Endothelial cell (in vitro differentiated cells): ENCODE measurements at places on chromosomes 5 and 9.

DNA sequence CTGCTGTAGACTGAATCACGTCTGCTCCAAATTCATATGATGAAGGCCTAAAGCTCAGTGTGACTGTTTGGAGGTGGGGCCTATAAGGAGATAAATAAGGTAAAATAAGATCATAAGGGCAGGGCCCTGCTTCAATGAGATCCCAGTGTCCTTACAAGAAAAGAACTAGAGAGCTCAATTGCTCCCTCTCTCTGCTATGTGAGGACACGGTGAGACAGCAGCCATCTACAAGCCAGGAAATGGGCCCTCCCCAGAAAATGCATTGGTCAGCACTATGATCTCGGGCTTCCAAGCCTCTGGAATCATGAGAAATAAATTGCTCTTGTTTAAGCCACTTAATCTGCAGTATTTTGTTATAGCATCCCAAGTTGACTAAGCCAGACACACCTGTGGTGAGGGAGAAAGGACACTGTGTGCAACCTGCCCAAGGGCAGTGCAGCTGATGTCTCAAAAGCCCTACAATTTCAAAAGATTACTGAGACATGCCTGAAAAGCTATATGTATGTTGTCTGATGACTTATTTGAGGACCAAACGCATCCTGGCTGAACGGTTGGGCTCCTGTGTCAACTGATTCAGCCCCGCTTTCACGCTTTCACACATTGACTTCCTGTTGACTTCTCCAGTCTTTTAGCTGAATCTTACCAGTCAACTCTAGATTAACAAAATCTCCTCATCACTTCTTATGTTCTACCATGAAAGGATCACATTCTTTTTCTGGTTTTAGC lies 13.2 kb downstream of the GZMK start:
- DNase-seq: no peak

GRCh38 chr9:18185196-18185595 lies 288.8 kb upstream of the ADAMTSL1 start:
- no peak for DNase-seq

- DNase-seq: no peak
These were observed 87.6 kb downstream of the VAV2 start for GRCh38 chr9:133904346-133905090.

DNA sequence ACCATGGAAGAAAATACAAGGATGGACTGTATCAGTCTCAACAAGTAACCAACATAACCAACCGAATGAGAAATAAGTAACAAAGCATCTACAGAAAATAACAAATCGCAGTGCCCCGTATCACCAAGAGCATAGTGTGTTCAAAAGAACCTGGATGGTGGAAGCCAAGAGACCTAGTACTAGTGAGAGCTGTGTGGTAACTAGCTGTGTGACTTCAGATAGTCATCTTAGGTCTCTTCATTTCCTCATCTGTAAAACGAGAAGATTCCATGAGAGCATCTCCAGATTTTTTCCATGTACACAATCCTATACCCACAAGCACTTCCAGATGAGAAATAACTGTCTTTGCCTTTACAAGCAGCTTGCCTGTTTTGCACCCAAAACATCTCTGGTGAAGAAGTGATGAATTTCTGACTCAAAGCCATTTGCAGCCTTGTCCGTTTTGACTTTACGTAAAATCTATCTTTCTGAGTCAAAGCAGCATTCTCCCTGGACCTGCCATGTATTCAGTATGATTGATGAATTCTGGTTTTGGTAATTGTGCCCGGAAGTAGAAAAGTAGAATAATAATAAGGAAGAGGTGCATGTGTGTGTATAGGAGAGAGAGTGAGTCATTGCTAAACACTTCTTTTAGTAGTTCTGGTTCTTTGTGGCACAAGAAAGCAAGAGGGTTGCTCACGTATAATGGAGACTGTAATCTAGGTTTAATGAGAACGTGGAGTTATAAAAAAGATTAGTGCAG lies 41.0 kb downstream of the AOPEP start:
- no peak for DNase-seq

- no peak for DNase-seq
These were observed 26.9 kb downstream of the ADAMTS2 start for GRCh38 chr5:179318221-179318955.

- no peak for DNase-seq
These were observed 17.2 kb upstream of the DIRAS2 start for GRCh38 chr9:90659650-90660364.

GRCh38 chr9:117134826-117135500 lies 279.9 kb downstream of the ASTN2 start:
- no peak for DNase-seq

DNA sequence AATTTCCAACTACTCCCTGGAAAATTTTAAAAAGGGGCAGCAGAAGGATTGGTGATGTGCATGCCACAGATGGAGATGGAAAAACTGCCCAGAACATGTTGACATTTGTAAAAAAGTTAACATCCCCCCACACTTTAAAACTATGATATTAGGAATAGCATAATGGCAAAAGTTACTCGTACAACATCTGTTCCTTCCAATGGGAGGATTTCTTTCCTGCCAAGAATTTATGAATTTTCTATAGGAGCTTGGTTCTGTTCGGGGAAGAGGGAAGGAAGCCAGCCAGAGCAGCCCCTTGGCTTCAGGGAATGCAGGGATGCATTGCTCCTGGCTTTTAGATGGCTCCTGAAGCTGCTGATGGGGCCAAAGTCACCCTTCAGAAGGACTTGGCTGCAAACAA lies 22.7 kb downstream of the KLF4 start:
- DNase-seq: no peak

DNA sequence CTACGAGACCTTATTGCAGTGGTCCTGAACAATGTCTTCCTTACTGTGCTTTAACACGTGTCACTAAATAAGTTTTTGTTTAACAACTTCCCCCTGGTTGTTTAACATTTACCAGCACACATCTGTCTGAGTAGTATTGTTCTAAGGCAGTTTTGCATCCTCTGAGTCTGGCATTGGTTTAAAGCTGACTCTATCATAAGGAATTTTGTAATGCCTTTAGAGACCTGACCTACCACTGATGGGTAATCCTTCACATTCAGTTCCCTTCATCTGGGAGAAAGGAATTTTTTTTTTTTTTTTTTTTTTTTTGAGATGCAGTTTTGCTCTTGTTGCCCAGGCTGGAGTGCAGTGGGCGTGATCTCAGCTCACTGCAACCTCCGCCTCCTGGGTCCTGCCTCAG lies 20.0 kb upstream of the PCAT7 start:
- no peak for DNase-seq

GRCh38 chr9:110820381-110820780 lies 151.8 kb downstream of the MUSK start:
- DNase-seq: no peak

GRCh38 chr9:13847270-13847669 lies 466.7 kb downstream of the NFIB start:
- DNase-seq: no peak

GRCh38 chr9:131500939-131501541 lies 1.7 kb upstream of the POMT1 start:
- DNase-seq: no peak

DNA sequence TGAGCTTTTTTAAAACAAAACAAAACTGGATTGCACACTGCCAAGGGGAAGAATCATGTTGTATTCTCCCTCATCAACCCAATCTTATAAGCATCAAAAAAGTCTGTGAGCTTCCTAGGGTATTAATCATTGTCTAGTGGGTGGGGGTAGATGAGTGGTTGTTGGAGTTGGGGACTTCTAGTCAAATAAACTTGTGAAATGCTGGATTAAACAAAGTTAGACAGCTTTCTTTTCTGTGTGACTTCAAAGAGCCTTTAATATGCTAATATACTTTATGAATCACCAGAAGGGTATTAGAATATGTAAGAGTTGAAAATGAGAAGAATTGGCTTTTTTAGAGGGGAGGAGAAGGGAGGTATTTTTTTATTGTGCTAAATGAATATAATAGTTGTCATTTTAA lies 87.7 kb downstream of the GALNT10 start:
- DNase-seq: no peak

GRCh38 chr9:118414676-118415075 lies 710.5 kb downstream of the TLR4 start:
- DNase-seq: no peak

GRCh38 chr5:132277971-132278853 lies 16.0 kb upstream of the SLC22A4 start:
- no peak for DNase-seq

GRCh38 chr9:137355761-137356365 lies 53.8 kb upstream of the NRARP start:
- no peak for DNase-seq

DNA sequence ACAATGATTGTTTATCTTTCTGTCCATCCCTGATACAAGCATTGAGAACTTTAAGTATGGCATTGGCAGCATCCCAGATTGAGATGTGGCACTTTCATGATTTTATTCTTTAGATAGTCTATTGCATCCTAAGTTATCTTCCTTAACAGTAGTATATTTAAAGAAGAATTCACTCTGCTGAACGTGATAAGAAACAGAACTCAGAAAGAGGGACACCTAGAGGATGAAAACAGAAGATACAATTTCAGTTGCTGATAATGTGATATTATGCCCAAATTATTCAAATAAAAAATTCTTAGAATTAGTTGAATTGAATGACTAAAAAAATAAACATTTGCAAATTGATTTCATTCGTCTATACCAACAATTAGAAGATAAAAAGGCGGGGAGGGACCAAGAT lies 218.1 kb upstream of the DMRTA1 start:
- DNase-seq: no peak

DNA sequence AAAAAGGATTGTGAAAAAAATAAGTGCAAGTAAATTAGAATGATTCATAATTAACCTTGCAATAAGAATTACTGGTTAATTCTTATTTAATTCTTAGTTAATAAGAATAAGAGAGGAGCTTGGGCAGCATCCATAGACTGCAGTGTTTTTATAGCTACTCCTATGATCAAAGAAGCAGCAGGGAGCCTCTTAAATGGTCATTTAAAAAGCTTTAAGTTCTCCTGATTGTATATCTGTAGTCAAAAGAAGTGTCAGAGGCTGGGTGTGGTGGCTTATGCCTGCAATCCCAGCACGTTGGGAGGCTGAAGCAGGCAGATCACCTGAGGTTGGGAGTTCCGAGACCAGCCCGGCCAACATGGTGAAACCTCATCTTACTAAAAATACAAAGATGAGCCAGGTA lies 14.4 kb downstream of the ACER2 start:
- DNase-seq: no peak

DNA sequence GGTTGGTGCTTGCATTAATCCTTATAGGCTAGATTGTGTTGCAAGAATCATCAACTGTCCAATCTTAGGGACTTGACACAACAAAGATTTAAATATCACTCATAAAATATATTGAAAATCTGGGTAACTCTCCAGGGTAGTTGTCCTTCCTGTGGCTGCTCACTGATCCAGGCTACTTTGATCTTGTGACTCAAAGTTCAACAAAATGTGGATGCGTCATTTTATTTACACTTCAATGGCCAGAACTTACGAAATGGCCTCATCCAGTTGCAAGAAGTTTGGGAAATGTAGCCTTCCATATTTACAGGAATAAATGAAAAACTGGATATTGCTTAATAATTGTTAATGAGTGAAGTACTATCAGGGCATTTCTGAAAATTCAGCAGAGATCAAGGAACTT lies 235.5 kb upstream of the ACTBL2 start:
- no peak for DNase-seq

GRCh38 chr5:173496129-173496882 lies 120.1 kb downstream of the BOD1 start:
- no peak for DNase-seq

DNA sequence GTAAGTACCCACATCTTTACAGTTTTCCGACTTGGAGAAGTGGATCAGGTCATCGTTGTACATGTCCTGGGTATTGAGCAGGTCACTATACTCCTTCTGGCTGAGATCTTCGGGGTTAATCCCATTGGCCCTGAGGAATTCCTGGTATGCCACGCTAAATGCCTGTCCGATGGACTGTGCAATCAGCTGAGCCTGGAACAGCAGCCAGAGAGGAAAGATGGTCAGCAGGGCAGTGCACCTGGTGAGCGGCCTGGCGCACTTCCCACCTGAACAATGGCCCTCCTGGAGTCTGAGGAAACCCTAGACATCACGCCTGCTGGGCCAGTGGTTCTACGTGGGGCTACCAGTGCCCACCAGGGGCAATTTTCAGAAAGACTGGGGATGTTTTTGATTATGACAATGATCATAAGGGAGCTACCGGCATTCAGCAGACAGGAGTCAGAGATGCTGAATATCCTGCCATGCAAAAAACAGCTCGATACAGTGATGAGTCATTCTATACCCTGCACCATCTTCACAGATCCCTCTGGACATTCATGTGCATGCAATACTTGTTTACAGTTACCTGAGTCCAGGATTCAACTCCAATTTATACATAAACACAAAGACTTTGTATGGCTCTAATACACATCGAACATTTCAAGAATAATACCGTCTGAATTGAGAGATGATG lies 127.2 kb downstream of the ENTREP1 start:
- DNase-seq: no peak

- no peak for DNase-seq
These were observed 51.5 kb downstream of the COL15A1 start for GRCh38 chr9:98995059-98995671.

DNA sequence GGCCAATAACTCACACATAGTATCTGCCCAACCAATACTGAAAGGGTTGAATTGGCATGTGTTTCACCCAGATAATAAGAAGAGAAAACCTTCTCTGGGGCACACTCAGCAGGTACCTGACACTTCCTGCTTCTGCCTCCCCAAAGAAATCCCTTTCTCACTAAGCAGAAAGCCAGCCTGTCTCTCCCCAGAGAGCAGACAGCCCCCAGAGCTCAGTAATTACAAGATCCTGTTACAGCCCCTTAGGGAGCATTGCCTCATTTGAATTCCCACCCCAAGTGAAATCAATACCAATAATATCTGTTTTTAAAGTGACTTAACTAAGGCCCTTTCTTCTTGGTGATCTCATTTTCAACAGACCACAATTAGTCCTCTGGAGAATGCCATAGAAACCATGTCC lies 38.5 kb upstream of the FOXI1 start:
- no peak for DNase-seq

DNA sequence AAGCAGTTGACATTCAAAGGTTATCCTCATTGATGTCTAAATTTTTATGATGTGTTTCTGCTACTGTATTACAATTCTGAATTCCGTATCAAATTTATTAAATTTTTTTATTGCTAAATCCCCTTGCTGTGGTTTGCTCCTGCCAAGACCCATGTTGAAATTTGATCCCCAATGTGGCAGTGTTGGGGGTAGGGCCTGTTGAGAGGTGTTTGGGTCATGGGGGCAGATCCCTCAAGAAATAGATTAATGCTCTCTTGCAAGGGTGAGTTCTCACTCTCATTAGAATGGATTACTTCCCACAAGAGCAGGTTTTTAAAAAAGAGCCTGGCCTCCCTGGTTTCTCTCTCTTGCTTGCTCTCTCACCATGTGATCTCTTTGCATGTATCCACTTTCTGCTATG lies 434.5 kb upstream of the POU5F2 start:
- no peak for DNase-seq

DNA sequence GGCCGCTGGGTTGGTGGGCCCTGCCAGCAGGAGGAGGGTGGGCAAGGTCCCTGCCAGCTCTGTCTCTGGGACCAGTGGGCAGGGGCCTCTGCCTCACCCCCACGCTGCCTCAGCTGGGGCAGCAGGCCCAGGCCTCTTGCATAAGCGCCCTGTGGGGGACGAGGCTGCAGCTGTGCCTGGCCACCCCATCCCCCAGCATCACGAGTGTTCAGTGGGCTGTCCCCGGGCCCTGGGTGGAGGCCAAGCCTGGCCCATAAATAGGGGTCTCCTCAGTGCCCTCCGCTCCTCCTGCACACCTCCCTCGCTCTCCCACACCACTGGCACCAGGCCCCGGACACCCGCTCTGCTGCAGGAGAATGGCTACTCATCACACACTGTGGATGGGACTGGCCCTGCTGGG lies at the start of gene PTGDS:
TSS of gene PTGDS (plus strand) at position 282 of the 400 bp plus-strand sequence. CDS start at position 357, 75 bp downstream.
- DNase-seq: no peak

GRCh38 chr9:131361202-131361833 lies 32.6 kb upstream of the PRRC2B start:
- DNase-seq: no peak
